DMS79 treated with DMSO at 0.1 percent for 48 hours (cell line): ENCODE measurements at places on chromosomes 1 and 21.

DNA sequence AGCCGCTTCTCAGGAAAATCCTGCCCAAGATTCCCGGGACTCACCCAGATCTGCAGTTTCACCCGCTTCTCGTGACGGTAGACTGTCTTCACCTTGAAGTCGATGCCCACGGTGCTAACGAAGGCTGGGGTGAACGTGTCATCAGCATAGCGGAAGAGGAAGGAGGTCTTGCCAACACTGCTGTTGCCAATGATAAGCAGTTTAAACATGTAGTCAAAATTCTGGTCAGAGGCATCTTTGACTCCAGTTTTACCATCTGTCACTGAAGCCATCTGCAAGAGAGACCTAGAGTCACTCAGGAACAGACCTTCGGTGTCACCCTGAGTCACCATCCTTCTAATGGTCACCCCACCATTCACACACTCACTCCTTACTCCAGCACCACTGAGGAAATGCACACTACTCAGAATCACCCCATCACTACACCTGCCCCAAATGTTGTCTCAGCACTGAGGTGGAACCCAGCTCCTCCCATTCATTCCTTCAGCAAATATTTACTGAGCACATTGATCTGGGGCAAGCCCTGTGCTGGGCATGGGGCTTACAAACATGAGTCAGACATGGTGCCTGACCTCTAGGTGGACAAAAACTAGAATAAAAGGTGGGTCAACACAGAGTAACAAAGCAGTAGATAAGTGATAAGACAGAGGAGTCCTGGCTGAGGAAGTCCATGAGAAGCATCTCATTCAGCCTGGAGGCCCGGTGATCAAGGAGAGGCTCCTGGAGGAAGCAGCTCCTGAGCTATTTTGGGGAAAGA is 13.5 kb downstream of the RAB3B start:
- DNase-seq: no peak

GRCh38 chr1:93123201-93123783 is 44.2 kb downstream of the MTF2 start:
- no peak for DNase-seq

DNA sequence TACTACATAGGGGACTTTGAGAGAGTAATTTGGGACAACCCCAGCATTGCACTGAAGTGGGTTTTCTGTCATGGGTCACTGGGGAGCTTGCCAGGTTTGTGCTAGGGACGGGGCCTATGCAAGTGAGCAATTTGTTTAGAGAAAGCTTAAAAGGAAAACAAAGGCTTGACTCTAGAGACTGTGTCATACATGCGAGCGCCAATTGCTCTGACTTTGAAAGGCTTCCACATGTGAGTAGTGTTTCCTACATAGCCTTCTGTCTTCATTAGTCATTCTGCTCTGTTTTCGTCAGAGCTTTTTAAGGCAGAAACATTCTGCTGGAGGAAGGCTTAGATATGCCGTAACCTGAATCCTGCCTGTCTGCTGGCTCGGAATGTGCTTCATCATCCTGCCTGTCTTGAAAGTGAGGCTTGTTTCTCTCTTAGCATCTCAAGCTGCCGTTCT is 28.4 kb downstream of the TRIM45 start:
- DNase-seq: peak; percentile 31

DNA sequence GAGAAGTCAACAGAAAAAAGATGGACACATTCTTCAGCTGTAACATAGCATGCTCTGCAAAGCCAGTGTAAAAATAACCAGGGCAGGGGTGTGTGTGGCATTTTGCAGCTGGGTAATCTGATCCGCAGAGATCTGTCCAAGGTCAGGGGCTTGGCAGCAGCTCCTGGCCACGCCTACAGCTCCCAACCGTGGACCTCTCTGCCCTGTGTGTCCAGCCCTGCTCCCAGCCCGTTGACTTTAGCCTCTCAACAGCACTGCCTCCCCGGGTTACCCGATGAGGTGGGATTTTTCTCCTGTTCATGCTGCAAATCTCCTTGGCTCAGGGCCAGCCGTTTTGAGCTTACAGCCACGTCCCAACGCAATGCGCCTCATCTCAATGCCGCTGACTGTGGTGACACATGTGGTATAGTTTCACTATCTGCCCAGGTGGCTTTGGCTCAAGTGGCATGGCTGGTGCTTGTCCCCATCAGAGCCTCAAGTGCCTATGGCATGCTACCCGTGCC is 68.1 kb downstream of the VWA5B1 start:
- DNase-seq: peak; percentile 70

- no peak for DNase-seq
These were observed 661.5 kb upstream of the ADGRL4 start for GRCh38 chr1:79667848-79668696.

DNA sequence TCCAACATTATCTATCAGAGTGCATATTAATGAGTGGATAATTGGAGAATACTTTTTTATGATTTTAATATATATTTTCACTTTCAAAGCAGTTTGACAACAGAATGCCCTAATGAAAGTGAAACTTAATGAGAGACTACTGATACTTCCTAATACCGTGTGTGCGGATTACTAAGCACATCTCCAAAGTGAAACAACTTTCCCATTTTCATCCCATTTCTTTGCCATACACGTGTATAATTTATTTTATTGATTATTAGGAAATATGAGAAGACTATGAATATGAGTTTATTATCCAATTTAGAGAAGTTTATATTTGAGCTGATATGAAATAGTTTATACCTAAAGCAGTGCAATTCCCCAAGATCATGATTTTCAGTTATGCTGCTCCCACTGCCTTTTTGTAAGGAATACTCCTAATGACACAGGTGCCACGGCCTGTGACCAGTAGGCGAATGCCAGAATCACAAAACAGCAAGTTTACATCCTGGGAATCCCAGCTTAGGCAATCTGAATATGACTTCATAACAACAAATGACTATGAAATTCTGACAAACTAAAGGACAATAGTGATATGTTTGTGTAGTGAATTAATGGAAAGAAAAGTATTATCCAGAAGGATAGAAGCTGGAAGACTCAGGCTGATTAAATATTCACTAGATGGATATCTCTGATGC is 202.9 kb downstream of the NCAM2 start:
- no peak for DNase-seq

DNA sequence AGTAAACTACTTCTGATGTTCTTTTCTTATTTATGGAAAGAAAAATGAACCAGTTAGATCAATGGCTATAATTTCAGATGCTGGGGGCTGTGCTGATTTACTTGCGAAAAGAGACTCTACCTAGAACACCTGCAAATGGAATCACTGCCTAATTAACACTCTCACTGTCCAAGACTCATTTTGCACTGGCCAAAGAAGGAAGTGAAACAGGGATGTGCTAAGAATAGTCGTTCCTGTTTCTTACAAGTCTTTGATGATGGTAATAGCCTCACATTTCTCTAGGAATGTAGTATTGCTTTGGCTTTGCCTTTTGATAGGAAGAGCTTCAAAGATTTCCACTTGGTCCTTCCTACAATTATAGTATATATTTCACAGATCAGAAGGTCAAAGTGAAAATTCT is 12.7 kb upstream of the TSNAX start:
- no peak for DNase-seq

DNA sequence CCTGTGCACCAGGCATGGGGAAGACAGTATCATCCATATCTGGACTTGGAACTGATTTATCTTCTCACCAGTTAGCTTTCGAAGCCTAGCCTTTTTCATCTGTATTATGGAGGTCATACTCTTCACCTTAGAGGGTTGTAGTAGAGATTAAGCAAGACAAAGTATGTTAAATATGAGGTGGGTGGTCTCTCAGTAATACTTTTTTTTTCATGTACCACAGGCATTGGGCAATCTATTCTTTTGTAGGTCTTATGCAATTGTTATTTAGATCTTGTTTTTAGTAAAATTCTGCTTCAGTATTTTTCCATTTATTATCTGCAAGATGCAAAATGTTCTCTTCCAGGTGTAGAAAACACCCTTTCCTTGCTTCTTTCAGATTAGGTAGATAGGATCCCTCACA is 35.2 kb upstream of the OR2B11 start:
- DNase-seq: no peak

- no peak for DNase-seq
These were observed 154.4 kb upstream of the FGGY start for GRCh38 chr1:59142311-59143132.

GRCh38 chr1:183676586-183677189 is 23.6 kb upstream of the APOBEC4 start:
- DNase-seq: no peak

DNA sequence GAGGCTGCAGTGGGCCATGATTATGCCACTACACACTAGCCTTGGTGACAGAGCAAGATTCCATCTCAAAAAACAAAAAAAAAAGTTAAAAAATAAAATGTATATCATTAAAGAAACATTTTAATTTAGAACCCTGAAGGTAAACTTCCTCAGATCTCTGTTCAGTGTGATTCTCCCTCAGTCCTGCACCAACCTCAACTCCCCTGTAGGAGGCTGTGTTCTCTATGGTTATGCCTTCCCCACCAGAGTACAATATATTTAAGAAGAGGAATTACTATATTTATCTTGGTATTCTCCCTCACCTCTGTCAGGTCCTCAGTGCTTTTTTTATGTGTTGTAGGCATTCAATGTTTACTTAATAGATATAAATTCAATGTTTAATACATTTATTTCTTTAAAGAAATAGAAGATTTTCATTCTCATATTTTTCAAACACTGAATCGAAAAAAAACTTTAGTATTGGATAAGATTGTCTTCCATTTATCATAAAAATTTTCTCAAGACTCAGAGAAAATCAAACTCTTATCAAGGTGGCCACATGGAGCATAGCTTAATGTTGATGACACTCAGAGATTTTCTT is 4.8 kb upstream of the LRRC8B start:
- no peak for DNase-seq

GRCh38 chr1:54996359-54996868 is 2.3 kb upstream of the BSND start:
- no peak for DNase-seq

GRCh38 chr1:115650961-115651360 is 9.2 kb downstream of the VANGL1 start:
- peak; percentile 35 for DNase-seq

GRCh38 chr1:12475530-12475934 is 142.5 kb downstream of the DHRS3 start:
- DNase-seq: no peak

DNA sequence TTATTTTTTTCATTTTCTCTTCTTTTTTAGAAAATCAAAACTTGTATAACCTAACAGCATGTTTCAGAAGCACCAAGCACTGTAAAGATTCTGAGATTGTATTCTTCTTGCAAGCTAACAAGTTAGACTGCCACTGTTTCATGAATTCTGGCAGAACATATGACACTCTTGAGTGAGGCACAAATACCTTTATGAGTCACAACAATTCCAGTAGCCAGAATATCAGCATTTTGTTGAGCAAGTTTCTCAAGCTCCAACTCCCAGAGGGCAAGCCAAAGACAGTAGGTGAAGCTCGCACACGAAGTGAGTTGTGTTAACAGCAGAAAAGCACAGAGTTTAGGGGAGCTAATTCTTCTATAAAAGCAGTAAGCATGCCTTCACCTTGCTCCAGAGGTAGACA is 268.8 kb upstream of the NCAM2 start:
- no peak for DNase-seq

- no peak for DNase-seq
These were observed 35.2 kb downstream of the POFUT2 start for GRCh38 chr21:45252448-45252925.

DNA sequence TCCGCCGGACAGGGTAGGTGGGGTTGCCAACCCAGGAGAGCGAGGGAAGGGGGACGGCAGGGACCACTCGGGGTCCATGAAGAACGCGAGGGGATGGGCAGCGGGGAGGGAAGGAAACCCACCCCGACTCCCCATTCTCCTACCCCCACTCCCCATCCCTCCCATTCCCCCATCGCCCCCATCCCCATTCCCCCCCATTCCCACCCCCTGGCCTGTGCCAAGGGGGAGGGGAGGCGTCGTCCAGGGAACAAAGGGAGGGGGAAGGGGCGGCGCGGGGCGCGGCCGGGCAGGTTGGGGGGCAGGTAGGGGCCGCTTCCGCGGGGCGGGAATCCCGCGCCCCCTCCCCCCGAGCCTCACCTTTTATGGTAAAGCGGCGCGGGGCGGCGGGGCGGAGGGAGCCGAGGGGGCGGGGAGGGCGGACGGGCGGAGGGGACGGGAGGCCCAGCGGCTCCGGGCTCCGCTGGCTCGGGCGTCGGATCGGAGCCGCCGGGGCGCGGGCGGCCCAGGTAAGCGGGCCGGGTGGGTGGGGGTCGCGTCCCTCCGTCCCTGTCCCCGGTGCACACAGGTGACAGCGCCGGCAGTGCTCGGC is at the start of gene FBLIM1:
Gene FBLIM1 (plus strand): TSS at position 453 of the 589 bp plus-strand sequence. CDS start 6,189 bp downstream, outside the sequence.
- peak; percentile 21 for DNase-seq

GRCh38 chr21:45502600-45502999 is 39.6 kb downstream of the SLC19A1 start:
- no peak for DNase-seq

DNA sequence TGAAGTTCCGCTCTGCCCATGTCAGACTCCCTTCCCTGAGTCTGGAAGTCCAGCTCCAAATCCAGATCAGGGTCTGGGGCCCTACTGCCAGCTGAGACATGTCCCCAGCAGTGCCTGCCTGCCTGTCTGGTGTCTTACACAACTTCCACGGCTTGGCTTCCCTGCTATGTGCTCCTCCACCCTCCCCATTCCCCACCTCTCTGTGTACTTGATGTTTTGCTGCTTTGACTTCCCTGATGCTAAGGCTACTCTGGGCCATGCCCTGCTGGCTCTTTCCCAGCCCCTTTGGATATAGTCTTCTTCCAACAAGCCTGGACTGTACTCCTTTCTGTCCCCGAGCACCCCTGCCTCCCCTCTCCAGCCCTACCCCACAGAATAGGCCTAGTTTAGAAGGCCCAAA is 7.3 kb downstream of the GJA5 start:
- no peak for DNase-seq

DNA sequence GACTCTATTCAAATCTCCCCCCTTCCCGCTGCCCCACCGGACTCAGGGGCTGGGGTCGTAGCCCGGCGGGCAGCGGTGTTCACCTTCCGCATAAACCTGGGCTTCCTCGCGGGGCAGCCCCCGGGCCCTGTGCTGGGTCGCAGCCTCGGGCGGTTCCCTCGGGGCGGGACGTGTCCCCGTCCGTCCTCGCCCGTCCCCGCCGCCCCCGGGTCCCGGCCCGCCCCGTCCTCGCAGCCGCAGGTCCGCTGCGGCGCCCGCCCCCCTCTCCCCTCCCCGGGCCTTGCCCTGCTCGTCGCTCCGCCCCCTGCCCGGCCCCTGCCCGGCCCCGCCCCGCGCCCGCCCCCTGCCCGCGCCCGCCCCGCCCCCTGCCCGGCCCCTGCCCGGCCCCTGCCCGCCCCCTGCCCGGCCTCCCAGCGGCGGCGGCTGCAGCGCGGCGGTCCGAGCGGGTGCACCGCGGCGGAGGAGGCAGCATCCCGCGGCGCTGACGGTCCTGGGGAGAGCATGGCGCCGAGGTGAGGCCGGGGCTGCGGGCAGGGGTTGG is at the start of gene COL18A1:
Gene COL18A1 (plus strand): TSS at position 436 of the 541 bp plus-strand sequence. CDS start 66 bp downstream, at position 502.
- peak; percentile 34 for DNase-seq

DNA sequence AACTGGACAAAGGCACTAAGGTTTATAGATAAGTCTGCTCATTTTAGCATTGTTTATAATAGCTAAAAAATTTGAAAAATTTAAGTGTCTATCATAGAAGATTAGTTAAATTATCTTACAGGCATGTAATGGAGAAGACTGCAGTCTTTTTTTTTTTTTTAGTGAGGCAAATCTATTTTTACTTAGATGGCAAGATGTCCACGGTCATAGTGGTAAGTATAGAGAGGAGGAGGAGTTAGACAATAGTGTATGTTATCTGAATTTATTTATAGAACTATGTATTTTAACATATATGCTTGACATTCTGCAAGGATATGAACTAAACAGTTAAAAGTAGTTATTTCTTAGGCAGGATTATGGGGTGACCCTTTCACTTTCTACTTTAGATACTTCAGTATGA is 149.0 kb downstream of the SYT2 start:
- DNase-seq: no peak
